Stimulated activated CD4-positive, alpha-beta T cell treated with anti-CD3 and anti-CD28 coated beads, Interleukin-15, amount 100 ng/mL, for 1 hour (primary cell): ENCODE measurements at places on chromosomes 5 and 9.

DNA sequence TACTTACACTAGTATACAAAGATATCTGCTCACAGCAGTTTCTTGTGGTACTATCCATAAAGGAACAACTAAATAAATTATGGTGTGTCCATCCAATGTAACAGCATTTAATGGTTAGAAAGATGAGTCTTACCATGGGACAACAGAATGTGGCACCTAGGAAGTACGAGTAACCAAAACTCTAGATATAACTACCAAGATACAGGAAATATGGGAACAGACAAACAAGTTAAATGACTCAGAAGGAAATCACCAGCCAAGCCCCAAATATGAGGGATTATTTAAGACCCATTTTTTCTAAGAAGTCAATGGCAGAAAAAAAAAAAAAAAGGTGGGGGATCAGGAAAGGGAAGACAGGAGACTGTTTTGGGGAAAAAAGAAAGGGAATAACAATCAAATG is 294.8 kb downstream of the PRELID2 start:
- DNase-seq: no peak

DNA sequence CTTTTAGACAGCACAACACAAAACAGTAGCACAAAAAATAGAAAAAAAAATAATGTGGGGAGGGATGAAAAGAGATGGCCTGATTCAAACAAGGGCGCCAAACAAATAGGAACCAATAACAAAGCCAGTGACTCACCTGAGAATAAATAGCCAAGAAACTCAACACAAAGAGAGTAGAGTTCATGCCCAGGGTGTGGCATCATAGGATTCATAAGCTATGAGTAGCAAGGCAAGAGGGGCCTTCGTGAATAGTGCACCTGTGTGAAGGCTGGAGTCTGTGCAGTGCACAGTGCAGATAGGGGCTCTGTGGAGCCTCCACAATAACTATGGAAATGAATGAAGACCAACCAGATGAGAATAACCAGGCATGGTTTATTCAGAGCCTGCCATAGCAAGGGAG is 541.7 kb downstream of the SPOCK1 start:
- DNase-seq: no peak

- no peak for DNase-seq
These were observed 45.0 kb upstream of the VLDLR start for GRCh38 chr9:2576631-2577030.

GRCh38 chr5:126009566-126009965 is 413.6 kb upstream of the GRAMD2B start:
- no peak for DNase-seq

DNA sequence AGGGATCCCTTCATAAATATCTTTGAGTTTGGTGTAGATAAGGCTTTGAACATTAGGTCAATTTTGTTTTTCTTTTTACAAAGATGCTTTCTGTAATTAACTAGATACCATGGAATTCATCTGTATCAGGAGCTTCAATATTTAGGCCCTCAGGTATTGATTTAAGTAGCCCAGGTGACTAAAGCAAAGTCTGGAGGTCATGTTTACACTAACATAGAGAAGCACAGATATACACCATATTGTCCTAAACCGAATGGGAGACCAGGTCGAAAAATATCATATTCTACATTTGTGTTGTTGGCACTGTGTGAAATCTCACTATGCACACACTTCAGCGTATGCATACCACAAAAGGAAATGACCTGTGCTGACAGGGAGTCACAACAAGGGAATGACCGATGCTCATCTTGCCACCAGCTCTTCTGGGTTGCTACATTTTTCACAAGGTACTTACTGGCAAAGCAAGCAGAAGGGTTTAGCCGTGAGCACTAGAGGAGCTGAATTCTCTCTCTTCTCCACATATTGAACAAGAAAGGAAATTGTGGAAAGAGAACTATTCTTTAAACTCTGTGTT is 98.5 kb upstream of the IL7R start:
- DNase-seq: no peak

DNA sequence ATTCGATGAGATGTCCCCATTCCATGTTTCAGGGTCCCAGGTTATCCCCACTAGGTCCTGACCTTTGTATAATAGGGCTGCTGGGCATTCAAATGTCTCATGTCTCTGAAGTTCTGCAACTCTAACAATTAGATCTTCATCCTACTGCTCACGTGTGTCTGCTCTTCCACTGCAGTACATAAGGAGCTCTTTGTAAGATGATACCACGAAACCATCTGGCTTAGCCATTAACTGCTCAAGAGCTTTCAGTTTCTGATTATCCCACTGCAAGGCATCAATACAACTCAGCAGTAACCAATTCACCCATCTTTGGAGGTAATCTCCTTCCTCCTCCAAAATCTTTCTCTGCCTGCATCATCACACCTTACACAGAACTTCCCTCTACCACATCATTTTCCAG is 49.9 kb upstream of the PPP2CA start:
- no peak for DNase-seq

- no peak for DNase-seq
These were observed at the start of gene SPINK1 for GRCh38 chr5:147831465-147831864. SPINK1 (minus strand) TSS chr5:147831671; CDS start chr5:147831577, 94 bp downstream.

GRCh38 chr5:153901449-153901848 is 137.3 kb downstream of the FAM114A2 start:
- DNase-seq: no peak

GRCh38 chr9:133201424-133202144 is 7.5 kb downstream of the OBP2B start:
- DNase-seq: no peak

DNA sequence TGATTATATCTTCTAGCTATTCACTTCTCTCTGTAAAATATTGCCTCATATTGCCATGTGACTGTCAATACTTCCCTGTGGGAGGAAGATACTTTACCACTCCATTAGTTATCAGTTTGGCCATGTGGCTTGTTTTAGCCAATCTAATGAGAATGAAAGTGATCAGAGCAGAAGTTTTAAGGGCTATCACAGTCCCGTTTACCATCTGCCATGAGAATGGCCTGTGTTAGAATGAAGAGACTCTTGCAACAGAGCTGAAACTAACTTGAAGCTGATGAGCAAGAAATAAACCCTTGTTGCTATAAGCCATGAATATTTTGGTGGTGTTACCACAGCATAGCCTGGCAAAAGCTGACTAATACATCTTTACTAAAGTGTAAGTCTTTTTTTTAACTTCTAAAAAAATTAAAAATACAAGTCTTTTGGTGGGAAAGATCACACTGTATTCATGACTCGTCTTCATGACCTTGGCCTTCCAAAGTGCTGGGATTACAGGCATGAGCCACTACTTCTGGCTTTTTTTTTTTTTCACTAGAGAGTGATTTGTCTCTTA is 68.0 kb upstream of the CTNNA1 start:
- no peak for DNase-seq

DNA sequence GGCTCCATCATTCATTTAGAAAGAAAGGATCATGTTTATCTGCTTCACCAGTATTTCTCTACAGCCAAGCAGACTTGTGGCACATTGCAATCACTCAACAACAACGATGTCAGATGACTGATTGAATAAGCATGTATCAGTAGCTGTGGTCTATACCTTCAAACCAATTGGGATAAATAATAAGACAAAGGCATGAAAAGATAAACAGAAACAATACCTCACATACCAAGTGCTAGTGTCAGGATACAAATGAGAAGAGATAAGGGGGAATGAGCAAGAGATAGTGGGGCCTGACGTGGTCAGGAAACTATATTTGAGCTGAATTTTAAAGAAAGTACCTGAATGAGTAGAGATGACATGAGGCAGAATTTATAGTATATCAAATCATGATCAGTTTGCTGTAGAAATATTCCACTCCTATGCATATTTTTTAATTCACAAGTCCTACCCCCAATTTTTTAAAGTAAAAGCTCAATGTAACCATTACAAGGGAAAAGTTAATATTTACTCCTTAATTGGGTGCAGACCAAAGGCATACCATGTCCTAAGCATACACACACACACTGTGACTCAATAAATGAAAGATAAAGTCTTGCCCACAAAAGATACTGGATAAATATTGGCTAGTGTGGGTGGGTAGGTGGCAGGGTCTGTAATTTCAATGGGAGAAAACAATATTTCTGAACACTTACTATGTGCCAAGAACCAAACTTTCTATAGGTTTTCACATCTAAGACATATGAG is 284.5 kb downstream of the SPOCK1 start:
- DNase-seq: no peak

GRCh38 chr9:113677057-113677456 is 199.1 kb upstream of the ZNF618 start:
- no peak for DNase-seq

DNA sequence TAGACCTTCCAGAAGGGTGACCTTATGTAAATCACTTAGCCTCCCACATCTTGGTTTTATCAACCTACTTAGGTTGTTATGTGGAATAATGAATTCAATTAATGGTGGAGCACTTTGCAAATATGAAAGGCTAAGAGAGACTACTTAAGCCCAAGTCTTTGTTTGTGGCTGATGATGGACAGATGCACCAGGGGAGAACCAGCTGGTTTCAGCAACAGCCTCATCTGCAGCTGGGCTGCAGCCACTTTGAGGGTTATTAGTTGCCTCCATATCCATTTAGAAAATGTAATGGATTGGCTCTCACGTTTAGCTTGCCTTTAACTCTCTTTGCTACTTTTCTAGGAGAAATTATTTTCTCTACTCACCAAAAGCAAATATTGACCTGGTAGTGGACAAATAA is 146.6 kb downstream of the ESM1 start:
- DNase-seq: no peak

DNA sequence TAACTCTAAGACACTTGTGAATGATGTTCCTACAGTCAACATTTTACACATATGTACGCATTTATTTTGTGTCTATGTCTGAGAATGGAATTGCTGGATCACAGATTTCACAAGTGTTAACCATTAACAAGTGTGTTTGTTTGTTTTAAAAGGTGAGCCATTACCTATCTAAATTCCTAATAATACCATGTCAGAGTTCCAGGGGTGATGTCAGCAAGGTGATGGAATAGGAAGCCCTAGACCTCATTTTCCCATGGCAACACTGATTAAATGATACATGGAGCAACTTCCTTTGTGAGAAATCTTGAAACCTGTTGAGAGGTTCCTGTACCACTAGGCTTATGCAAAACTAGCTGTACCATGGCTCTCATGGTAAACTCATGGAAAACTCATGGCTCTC is 309.7 kb downstream of the CYLC2 start:
- no peak for DNase-seq

DNA sequence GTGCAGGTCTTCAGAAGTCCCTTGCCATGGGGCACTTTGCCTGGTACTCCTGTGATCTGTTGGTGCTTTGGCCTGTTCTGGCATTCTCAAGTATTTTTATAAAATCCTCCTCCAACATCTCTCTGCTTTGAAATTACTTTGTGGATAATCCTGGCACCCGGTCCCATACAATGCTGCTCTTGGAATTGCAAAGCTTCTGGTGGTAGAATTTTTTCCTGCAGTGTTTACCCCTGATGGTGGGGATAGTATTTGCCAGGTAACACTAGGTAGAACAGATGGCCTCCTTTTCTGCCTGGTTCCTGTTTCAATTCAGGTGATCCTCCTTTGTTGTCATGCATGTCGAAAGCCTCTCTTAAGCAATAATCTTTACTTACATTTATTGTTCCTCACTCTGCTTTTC is 109.8 kb upstream of the ATP10B start:
- no peak for DNase-seq

GRCh38 chr5:5235685-5236084 is 95.6 kb downstream of the ADAMTS16 start:
- no peak for DNase-seq

GRCh38 chr9:68974431-68974830 is 39.5 kb downstream of the PRKACG start:
- DNase-seq: no peak

GRCh38 chr5:7495131-7495517 is 99.2 kb downstream of the ADCY2 start:
- no peak for DNase-seq

DNA sequence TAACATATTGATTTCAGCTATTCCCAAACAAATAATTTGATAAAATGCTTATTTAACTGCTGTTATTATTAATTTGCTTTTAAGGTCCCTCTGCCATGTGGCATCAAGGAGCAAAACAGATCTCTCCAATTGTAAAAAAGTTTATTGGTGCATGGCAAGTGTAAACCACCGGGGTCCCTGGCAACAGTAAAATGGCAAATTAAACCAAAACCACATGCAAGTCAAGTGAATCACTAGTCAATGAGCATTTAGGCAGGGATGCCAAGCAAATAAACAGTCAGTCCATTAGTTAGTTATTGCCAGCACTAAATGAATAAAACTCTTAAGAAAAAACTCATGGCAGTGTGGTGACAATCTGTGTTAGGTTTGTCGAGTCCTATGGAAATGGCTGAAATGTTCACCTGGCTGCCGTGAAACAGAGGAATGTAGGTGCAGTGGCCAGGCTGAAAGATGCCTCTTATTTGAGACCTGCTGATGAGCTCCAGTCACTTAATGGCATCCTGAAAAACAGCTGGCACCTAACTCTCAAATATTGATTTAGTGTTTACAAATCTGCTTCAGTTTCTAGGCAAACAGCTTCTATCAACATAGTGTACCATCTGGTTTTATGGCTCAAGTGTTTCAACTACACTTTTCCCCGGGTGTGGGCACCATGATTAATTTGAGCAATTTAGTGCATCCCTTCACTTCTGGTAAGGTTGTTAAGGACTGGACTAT is 296.5 kb upstream of the ITGA1 start:
- no peak for DNase-seq

DNA sequence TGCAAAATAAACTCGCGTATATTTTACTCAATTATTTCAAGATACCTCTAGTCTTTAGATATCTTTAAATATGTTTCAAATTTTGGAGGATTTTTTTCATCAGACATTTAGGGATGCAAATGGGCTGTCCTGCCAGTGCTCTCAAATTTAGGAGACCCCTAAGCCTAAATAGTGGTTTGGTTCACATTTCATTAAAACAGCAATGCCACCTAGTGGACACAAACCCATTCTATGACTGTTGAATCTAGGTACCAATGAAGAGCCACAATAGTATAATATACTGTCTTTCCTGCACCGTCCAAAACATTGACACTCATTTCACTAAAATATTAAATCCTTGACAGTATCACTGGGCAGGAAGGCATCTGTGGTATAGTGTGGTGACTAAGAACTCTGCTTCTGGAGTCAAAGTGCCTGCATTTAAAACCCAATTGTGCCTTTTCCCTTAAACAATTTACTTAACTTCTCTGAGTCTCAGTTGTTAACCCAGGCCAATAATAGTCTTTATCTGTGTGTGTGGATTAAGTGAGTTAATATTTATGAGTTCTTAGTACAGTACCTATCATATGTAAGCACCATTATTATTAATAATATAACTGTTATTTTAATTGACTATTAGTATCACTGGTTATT is 148.0 kb downstream of the RORB start:
- no peak for DNase-seq

- DNase-seq: no peak
These were observed 177.1 kb downstream of the NFIB start for GRCh38 chr9:14136646-14137370.

GRCh38 chr5:42949348-42950115 is 90.6 kb downstream of the ANXA2R start:
- no peak for DNase-seq

DNA sequence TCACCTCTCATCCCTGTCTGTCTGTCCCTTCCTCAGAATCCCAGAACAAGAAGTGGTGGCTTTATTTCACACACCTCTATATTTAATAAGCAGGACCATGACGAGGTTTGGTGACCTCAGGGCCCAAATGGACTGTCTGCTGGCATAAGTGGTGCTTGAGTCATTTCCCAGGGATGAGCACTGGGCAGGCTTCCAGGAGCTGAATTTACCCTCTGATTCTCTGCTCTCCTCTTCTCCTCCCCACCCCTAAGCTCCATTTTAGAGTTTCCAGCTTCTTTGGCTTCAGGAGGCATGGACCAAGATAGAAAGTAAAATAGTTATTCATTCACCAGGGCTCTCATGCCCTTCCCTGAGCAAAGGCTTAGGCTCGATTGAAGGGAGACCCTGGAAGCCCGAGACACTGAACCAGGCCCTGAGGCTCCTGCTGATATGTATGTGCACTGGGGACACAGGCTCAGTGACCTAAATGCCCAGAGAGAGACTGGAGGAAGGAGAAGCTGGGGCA is 69.1 kb downstream of the PPARGC1B start:
- no peak for DNase-seq
